ENCODE measurements at places on chromosomes 11 and 22.

- DNase-seq, result no peak
Observed at GRCh38 chr11:34587282-34587677, 33.6 kb upstream of the EHF start.

DNA sequence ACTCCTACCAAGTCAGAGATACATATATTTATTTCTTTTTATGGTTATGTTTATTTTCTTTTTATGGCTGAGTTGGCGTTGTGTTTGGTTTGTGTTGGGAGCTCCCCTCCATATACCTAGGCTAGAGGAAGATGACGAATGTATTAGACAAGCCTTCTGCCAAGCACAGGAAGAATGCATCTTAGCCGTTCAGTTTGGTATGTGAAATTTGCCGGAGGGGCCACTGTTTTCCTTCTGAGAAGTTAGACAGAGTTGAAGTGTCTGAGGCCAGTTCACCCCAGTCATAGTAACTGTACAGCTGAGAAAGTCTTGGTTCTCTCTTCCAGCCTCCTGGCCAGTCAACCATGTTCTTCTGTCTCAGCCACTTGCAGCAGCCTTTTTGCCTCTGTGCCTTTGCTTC lies 29.8 kb downstream of the TEAD1 start:
- no peak for DNase-seq

DNA sequence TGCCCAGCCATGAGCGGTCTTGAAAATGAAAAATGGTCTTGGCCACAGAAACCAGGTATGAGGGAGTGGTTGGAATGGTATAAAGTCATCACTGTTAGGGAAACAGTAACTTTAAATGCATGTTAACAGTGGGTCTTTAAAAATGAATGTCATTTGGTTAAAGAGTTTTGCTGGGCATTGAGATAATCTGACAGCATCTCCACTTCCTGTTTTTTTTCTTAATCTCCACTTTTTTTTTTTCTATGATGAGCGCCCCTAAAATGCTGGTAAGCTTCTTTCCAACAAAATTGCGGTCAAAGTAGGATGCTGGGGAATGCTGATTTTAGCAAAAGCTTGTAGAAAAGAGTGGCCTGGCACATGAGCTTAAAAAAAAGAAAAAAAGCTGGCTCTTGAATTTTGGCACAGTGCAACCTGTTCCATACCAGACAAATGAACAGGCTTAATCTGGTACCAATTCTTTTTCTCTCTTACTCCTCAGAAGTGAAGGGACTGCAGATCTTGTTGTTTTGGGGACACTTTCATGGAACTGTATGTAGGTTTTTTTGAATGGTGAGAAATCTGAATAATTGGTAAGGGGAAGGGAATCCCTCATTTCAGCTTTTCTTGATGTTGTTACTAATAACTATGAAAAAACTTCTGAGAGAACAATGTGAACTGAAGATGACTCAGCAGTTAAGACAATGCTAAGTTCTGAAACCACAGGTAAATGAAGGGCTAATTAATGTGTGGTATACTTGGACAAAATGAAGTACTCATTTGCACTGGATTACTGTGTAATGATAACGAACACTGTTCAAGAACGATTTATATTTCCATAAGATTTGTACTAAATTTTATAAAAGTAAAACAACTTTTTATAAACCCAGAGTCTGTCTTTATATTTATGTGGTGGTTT lies 3.1 kb upstream of the ARHGEF12 start:
- no peak for DNase-seq

- DNase-seq, result no peak
Observed at GRCh38 chr11:122229078-122229477, 113.1 kb upstream of the BLID start.

- no peak for DNase-seq
Observed at GRCh38 chr22:22703715-22704114, 59.3 kb downstream of the GGTLC2 start.

Data from activated naive CD8-positive, alpha-beta T cell treated with anti-CD3 and anti-CD28 coated beads, Interleukin-2, amount 50 U/mL, for 16 hours (primary cell).